SJCRH30 (cell line): ENCODE measurements at places on chromosomes 5 and 9.

DNA sequence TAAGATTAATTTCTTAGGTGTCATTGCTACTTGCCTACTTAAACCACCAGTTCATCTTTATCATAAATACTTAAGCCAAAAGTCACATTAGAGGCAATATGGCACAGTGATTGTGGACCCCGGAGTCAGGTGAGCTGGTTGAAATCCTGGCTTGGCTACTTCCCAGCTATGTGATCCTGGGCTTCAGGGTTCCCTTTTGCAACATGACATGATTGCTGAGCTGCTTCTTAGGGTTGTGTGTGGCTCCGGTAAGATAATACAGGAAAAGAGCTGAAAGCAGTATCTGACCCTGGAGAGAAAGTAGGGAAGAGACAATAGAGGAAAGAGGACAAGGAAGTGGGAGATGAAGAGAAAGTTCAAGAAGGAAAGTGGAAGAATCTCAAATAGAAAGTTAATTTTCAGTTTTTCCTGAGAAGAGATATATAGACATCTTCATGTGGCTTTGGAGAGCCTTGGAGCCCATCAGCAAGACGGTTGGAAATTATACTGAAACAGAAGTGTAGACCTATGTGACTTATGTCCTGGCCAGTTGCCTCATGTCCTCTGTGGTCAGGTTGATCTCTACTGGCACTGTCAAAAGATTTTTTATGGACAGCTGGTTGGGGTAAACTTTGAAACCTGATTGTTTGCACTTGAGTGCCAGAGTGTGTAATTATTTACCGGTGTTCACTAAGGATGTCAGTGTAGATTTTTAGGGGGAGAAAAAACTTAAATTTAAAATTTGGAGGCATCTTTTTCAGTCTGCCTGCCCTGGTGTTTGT, 93.2 kb downstream of the GHR start:
- no peak overlapping the region for H3K4me3 ChIP-seq
- peak; percentile 80 for DNase-seq
- H3K36me3 ChIP-seq = no peaks in the 10 kb centered on the region

DNA sequence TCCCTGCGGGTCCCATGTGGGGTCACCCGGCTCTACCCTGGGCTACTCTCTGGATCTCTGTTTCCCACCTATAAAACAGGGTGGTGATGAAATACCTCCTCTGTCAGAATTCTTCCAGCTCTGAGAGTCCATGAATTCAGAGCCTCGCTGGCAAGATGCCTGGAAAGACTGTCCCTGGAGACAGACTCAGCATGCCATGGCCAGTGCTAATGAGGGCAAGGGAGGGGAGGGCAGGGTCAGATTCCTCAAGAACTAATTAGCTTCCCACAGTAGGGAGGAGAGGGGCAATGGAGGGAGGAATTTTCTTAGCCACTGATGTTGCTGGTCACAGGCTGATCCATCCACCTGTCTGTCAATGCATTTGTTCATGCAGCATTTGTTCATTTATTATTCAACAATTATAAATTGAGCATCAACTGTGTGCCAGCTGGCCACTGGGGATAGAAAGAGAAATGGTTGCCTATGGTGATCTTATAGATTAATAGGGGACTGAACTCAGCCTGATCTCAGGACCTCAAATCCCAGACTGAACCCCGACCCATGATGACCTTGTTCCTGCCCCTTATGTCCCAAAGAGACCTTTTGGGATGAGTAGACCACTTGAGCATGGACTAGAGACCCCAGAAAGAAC, 4.7 kb downstream of the SYNPO start:
- H3K27ac ChIP-seq = peak overlapping the region; percentile 8
- no peak overlapping the region for H3K4me3 ChIP-seq
- H3K4me1 ChIP-seq = peaks cover 70% of the 10 kb centered on the region

DNA sequence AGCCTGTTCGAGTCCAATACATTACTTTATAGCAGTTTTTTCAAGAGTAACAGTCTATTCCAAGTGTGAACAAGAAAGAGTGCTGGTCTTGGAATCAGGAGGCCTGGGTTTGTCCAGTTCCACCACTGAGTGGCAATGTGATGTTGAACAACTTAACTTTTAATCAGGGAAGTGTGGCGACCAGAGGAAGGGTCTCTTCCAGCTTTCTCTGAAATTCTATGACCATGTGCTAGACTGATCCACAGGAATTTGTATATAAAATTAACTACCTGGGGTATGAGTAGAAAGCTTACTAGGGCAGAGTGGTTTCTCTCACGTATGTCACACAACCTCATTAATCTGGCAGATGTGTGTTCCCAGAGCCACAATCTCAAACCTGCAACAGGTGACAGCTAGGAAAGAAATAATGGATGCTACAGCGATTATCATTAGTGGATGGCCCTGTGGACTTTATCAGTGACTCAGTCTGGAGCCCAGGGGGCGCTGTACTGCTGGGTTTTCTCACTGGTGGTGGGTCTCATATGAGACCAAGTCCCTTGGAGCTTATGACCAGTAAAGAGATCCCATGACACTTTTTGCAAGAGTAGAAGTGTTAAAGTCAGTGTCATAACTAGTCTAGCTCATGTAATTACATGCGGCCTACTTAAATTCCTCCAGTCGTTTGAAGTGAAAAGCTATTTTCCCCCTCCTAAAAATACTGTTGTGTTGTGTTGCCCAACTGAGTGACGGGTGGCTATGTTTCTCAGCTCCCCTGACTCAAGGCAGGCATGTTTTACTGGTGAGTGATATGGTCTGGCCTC, 116.5 kb downstream of the GDNF start:
- H3K27me3 ChIP-seq = no peaks in the 10 kb centered on the region
- H3K27ac ChIP-seq = peak overlapping the region; percentile 93
- H3K36me3 ChIP-seq = peaks cover 10% of the 10 kb centered on the region
- H3K4me3 ChIP-seq = peak overlapping the region; percentile 16

DNA sequence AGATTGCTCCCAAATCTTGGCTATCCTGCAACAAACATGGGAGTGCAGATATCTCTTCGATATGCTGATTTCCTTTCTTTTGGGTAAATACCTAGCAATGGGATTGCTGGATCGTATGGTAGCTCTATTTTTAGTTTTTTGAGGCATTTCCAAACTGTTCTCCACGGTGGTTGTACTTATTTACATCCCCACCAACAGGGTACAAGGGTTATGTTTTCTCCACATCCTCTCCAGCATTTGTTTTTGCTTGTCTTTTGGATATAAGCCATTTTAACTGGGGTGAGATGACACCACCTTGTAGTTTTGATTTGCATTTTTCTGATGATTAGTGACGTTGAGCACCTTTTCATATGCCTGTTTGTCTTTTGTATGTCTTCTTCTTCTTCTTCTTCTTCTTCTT, 20.3 kb downstream of the CTSL start:
- no peaks in the 10 kb centered on the region for H3K36me3 ChIP-seq
- H3K27me3 ChIP-seq = no peaks in the 10 kb centered on the region
- H3K27ac ChIP-seq = no peak overlapping the region
- H3K4me3 ChIP-seq = no peak overlapping the region
- no peaks in the 10 kb centered on the region for H3K4me1 ChIP-seq

DNA sequence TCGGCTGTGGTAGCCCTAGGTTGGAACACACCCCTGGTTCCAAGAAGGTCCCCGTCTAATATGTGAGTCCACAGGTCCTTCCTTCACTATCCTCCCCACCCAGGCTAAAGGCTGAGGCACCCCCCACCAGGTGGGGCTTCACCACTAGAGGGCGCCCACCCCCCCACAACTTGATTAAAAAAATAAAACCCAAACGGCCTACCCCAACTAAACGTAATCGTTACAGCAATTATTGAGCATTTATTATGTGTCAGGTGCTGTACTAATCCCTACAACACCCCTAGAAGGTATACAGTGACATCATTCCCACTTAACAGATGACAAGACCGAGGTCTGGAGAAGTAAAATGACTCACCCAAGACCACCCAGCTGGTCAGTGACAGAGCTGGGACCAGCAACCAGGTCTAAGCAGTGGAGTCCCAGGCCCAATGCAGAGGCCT, 65.0 kb downstream of the FGF18 start:
- H3K27me3 ChIP-seq = no peaks in the 10 kb centered on the region
- no peak overlapping the region for H3K4me3 ChIP-seq
- no peaks in the 10 kb centered on the region for H3K36me3 ChIP-seq
- H3K4me1 ChIP-seq = no peaks in the 10 kb centered on the region
- no peak overlapping the region for H3K27ac ChIP-seq
- peak; percentile 23 for DNase-seq

GRCh38 chr5:173411791-173412555, 83.8 kb upstream of the STC2 start:
- H3K27ac ChIP-seq = no peak overlapping the region
- H3K4me1 ChIP-seq = no peaks in the 10 kb centered on the region
- H3K36me3 ChIP-seq = no peaks in the 10 kb centered on the region
- DNase-seq = no peak
- H3K27me3 ChIP-seq = no peaks in the 10 kb centered on the region

DNA sequence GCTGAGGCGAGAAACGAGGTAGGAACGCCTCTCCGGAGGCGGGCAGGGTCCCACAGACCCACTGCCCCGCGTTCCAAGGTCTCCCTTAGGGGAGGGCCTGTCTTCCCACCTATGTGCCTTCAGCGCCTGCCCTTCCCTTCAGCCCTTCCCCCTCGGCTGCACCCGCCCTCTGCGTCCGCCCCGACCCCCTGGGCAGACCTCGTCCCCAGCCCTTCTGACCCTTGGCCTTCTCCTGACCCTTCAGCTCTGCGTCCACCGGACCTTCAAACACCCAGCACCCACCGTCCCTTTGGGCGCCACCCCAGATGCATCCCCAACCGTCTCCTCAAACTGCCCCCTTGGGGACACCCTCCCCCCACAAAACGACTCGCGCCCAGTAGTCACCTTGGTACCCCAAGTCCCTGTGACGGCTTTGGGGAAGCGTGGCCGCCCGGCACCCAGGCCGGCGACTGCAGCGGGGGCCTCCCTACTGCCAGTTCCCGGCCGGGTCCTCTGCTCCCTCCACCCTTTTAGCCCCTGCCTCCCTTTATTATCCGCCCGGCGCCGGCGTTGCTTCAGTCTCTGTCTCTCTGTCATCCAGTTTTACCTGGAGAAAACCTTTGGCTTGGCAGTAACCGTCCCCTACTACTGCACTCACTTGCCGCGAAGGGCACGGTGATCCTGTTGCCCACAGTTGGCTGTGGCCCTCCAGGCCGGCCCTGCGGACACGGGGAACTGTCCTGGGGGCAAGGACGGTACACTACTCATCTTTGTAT, 421 bp downstream of the RUSC2 start:
- DNase-seq = peak; percentile 2
- no peaks in the 10 kb centered on the region for H3K36me3 ChIP-seq
- no peaks in the 10 kb centered on the region for H3K27me3 ChIP-seq

DNA sequence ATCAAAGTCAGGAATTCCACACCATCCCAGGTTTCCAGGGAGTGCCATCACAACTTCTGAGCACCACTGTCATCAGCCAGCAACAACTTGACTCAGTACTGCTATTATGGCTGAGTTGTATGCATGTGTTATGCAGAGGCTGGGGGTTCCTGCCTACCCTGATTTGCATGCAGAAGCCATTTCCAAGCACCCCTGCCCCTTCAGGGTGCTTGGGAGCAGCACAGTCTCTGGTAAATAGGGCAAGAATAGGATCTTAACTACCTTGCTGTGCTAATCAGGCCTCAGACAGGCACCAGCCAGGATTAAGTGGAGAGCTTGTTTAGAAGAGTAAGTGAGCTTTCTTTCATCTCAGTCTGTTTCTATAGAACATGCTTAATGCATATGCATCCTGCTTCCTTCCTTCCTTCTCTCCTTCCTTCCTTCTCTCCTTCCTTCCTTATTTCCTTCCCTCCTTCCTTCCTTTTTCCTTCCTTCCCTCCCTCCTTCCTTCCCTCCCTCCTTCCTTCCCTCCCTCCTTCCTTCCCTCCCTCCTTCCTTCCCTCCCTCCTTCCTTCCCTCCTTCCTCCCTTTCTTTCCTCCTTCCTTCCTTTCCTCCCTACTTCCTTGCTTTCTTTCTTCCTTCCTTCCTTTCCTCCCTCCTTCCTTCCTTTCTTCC, 175.7 kb downstream of the FRMD3 start:
- H3K4me1 ChIP-seq = no peaks in the 10 kb centered on the region
- H3K4me3 ChIP-seq = no peak overlapping the region
- H3K27ac ChIP-seq = no peak overlapping the region
- no peaks in the 10 kb centered on the region for H3K36me3 ChIP-seq

DNA sequence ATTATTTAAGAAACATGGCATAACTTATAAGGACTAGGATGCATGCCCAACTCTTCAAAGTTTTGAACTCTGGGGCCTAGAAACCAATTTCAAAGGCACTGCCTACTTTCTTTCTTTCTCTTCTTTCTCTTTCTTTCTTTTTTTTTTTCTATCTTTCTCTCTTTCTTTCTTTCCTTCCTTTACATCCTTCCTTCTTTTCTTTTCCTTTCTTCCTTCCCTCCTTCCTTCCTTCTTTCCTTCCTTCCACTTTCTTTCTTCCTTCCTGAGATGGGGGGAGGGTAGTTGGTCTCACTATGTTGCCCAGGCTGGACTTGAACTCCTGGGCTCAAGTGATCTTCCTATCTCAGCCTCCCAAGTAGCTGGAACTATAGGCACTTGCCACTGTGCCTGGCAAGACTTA, 15.9 kb upstream of the TOMM5 start:
- H3K4me1 ChIP-seq = no peaks in the 10 kb centered on the region
- H3K27me3 ChIP-seq = no peaks in the 10 kb centered on the region; the same call in 1 of the 2 replicates
- DNase-seq = no peak
- no peak overlapping the region for H3K4me3 ChIP-seq
- H3K27ac ChIP-seq = no peak overlapping the region

- no peak overlapping the region for H3K27ac ChIP-seq
- no peak overlapping the region for H3K4me3 ChIP-seq
- H3K4me1 ChIP-seq = peaks cover 18% of the 10 kb centered on the region
Measured at GRCh38 chr5:128413356-128413755, 124.7 kb downstream of the FBN2 start.

- no peaks in the 10 kb centered on the region for H3K27me3 ChIP-seq
- no peak overlapping the region for H3K4me3 ChIP-seq
- no peaks in the 10 kb centered on the region for H3K4me1 ChIP-seq
- DNase-seq = no peak
Measured at GRCh38 chr9:105500108-105500766, 52.4 kb downstream of the FSD1L start.

DNA sequence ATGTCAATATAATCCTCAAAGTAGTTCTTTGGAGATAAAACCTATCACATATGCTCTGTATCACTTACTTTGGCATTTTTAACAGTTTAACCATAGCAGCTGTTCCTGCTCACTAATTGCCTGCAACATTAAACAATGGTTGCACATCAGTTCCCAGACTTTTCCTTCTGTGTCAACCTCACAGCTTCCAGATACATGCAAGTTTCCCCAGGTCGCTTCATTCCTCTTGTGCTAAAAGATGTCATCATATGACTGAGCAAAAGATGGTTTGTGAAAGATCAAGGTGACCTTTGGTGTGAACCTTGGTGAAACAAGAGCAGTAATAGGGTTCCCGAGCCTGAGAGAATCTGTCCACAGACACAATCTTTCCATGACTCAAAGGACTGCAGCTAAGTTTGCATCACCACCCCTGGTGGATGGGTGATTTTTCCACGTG, 500.4 kb upstream of the PAPPA start:
- H3K27ac ChIP-seq = no peak overlapping the region
- no peak for DNase-seq
- H3K27me3 ChIP-seq = no peaks in the 10 kb centered on the region
- no peaks in the 10 kb centered on the region for H3K36me3 ChIP-seq
- peaks cover 4% of the 10 kb centered on the region for H3K4me1 ChIP-seq

GRCh38 chr5:41748631-41749030, 121.6 kb downstream of the OXCT1 start:
- H3K4me1 ChIP-seq = peaks cover 6% of the 10 kb centered on the region
- H3K36me3 ChIP-seq = peaks cover 22% of the 10 kb centered on the region
- no peak for DNase-seq
- H3K4me3 ChIP-seq = no peak overlapping the region

- no peak overlapping the region for H3K27ac ChIP-seq
- no peaks in the 10 kb centered on the region for H3K27me3 ChIP-seq
- no peaks in the 10 kb centered on the region for H3K4me1 ChIP-seq
- H3K36me3 ChIP-seq = peaks cover 8% of the 10 kb centered on the region
Measured at GRCh38 chr5:103014983-103015382, 105.0 kb downstream of the GIN1 start.
